ENCODE measurements at places on chromosomes 4 and X.

GRCh38 chr4:162705130-162705803 is 461.4 kb downstream of the NAF1 start:
- DNase-seq: no peak

GRCh38 chrX:129785160-129785947 is 5.6 kb downstream of the SASH3 start:
- no peak for DNase-seq

DNA sequence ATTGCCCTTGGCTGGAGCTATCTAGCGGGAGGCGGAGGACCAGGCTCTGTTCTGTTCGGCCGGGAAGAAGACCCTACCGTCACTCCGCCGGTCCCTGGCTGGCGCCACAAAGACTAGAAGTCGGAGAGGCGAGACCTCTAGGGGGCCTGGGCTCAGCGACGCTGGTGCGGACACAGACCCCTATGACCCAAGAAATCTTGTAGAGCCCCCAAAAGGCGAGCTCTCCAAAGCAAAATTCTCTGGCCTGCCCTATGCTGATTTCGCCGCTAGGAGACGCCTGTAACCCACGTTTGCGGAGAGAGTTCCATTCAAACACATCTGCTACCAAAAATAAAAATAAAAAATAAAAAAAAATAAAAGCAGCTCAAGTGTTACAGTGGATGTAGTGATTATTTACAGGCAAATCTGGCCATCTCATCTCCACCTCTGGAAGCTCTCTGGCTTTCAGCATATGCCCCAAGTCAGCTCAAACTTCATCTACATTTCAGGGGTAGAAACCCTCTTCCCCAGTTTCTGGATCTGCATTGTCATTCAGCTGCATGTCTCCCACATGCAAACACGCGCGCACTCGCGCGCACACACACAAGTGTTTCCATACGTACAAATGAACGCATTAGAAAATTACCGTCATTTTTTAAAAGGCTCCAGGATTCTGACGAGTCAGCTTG is 2.4 kb upstream of the PCDH10 start:
- DNase-seq: no peak

- no peak for DNase-seq
Measured at GRCh38 chr4:5780831-5781480, 70.0 kb downstream of the EVC start.

DNA sequence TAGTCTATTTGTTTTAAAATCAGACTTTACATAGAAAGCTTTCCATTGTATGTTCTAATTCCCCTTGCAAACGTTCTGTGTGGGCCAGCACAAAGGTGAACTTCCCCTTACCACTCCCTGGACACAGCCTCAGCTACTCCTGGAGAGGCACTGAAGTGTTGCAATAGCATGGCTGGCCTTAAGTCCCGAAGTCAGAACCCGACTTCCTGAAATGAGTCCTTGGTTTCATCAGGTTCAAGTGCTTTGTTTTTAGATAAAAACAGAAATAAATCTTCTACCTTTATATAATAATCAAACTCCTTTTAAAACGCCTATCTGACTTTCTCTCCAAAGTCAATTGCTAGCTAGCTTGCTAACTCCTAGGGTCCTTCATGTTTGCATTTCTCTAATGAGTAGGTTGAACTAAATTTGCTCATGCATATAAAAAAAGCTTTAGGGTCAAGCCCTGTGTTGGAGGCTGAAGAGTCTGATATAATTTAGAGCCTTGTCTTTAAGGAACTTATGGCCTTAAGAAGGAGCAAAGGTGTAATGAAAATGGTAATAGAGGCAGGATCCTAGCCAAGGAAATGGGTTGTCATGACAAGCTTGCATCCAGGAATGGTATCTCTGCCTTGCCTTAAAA is 9.0 kb downstream of the BMP3 start:
- DNase-seq: no peak

DNA sequence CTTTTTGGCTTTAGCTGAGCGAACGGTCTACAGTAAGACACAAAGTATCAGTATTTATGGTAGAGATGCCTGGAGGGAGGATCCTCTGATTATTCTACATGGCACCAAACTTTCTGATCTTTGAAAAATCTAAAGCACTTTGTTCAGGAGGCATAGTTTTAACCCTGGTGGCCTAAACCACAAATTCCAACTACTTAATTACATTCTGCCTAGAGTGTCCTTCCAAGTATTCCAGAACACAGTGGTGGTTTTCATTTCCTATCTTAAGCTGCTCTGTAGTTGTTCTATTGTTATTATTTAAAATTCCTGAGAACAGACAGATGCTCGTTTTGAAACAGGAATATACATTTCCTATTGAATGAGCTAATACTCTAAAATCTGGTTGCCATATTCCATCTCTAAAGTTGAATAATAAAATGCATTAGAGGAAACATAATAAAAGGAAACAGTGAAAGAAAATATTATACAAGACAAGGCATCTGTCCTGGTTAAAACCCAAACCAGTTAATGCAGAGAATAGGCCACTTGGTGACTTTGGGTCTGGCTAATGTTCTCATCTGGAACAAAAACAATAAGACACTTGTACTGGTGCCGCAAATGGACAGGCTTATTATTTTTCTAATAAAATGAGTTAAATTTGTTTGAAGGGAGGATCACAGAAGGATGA is 657.4 kb downstream of the SPRY1 start:
- no peak for DNase-seq

GRCh38 chrX:139332441-139332840 is 198.1 kb upstream of the F9 start:
- DNase-seq: no peak

DNA sequence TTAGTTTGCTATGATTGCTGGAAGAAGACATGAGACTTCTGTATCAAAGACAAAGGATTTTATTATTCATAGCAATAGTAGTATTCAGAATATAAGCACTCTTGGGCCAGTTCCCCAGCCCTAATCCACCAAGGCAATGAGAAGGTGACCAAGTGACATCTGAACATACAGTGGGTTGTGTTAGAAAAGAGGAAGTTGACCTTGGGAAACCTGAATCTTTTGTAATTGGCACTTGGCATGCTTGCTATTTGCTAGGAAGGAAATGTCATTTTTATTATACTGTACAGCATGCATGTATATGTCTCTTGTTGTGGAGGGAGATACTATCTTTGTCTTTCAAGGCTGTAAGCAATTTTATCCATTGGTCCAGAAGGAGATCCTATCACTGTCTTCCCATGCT is 216.1 kb upstream of the FAT1 start:
- no peak for DNase-seq

DNA sequence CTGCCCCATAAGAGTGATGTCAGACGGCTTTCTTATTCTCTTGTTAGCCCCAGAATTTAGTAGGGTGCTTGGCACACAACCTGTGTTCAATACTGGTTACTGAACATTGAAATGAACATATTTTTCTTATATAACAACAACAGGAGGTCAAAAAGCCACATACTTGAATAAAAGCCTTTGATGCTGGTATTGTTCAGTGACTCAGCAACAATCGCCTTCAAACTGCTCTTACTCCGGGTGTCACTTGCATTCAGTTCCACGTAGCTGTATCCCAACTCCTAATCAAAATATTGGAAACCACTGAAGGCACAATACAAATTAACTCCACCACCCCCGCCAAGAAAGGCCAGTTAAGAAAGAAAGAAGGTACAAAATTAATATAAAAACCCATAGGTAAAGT is 61.5 kb downstream of the RFC1 start:
- no peak for DNase-seq

GRCh38 chrX:15334561-15334960 is 762 bp downstream of the PIGA start:
- no peak for DNase-seq

- no peak for DNase-seq
Measured at GRCh38 chr4:136742333-136742732, 790.0 kb downstream of the PCDH18 start.

DNA sequence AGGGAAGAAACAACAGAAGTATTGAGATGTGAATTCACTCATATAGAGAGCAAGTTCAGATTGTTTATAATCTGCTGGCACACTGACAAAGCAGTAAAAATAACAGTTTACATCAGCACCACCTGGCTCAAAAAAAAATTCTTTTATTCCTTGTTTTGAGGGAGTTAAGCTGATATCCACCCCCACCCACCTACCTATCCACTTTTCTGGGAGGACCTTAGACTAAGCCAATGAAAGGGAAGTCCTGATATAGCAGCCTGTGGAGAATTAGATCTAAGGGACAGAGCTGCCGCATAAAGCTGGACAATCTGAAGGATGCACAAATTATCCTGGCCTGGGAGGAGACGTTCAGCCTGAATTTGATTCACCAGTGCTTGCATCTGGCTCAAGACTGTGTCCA is 264.5 kb downstream of the RCHY1 start:
- DNase-seq: no peak

DNA sequence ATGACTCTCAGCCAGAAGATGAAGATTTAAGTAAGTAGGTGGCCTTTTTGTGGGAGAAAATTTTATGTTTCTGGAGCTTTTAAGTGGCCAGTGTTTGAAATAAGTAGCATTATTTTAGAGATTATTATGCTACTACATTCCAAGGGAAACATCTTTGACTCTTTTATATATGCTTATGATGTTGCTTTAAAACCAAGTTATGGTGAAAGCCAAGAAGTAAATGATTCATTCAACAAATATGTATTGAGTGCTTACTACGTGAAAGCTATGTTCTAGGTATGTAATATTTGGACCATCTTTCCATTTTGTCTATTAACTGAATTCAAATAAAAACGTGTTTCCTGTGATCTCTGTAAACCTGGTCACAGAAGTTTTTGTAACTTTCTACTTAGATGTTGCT is 58.3 kb downstream of the ZFX start:
- no peak for DNase-seq
